ENCODE measurements at places on chromosomes 7 and 10.

GRCh38 chr7:120837599-120837998, 20.3 kb downstream of the TSPAN12 start:
- no peak for DNase-seq

DNA sequence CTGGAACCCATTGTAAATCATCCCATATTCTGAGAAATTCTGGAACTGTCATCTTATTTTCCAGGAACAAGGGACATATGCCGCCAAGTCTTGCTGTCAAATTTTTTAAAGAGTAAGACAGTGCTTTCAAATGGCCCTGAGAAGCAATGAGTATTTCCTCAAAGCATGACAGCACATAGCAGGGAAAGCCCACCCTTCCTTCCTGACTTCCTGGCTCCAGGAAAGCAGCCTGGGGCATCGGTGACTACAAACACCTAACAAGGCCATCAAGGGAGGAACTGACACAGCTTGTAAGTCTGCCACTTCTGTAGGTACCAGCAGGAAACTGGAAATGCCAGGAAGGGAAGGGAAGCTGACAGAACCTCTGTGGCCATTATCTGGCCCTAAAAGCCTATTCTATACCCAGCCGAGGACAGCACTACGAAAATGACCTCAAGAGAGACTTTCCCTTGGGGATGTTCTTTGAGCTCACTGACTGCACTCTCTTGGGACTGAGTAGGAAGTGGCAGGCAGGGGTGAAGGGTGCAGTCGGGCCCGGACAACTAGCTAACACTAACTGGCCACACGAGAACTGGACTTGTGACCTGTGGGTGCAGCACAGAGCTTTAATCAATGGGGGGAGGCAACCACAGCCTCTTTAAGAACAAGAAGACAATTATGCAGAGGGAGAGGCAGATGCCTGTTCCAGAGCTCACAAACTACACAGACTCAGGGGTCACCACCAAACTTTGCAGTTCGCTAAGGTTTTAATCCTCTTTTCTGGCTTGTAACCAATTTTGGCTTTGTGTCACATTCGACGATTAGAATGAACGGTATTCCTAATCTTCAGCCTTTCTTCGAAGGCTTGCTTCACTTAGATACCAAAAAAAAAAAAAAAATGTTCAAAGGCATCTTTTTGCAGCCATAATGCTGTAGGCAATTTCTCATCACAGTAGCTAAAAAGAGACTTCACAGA, 52.0 kb downstream of the GRB10 start:
- DNase-seq, result no peak

DNA sequence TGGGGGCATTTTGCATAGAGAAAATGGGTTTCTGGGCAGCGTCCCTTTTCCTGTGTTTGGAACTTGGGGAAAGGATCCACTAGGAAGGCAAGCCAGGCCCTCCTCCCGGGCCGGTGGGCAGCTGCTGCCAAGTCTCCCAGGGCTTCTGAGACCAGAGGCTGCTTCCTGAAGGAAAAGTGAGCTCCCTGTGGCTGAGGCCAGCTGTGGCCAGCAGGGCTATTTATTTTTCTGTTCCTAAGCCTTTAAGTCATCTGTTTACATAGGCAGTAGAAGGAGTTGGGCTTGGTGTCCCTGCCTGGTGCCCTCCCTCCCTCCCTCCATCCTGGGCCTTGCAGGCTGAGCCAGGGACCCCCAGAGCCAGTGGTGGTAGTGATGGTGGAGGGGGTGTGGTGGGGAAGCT, 70.5 kb upstream of the COL13A1 start:
- DNase-seq, result peak; percentile 16

GRCh38 chr7:33079763-33080690, 17.5 kb upstream of the NT5C3A start:
- no peak for DNase-seq

- no peak for DNase-seq
These were observed 194.5 kb downstream of the SDK1 start for GRCh38 chr7:3495530-3495929.
